Activated T-helper 1 cell treated with anti-CD3 and anti-CD28 coated beads, Interleukin-2, amount 50 U/mL, for 16 hours (primary cell): ENCODE measurements at places on chromosomes 1 and 21.
A peak's percentile ranks its signal among the peaks of the same experiment; 100 is the strongest.

GRCh38 chr1:8763888-8764287 lies 53.6 kb downstream of the RERE start:
- DNase-seq: no peak

- DNase-seq: no peak
Observed at GRCh38 chr1:9719978-9720722, 68.6 kb downstream of the PIK3CD start.

DNA sequence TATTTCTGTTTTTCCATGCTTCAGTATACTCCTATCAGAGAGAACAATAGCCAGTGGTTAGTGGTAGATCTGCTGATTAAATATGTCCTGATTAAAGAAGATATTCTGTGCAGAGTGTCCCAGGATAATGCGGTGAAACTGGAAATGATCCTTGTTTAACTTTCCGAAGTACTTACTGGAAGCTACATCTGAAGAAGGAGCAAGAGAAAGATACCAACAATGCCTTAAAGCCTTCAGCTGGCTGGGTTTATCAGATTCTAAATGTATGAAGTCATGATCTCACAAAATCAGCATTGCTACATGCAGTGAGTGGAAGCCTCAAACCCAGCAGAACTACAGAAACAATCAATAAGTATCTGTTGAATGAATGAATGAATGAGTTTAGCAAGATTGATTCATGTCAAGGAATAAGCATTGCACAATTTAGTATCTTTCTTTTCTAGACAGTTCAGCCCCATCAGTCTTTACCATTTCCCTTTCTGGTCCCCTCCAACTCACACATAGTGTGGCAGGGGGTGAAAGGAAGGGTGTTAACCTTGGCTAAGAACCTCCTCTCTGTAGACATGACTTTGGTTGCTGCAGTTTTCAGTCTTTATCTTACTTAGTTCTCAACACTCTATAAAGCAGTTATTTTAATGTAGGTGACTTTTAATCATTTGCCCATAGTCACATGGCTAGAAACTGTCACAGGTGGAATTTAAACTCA lies 24.7 kb upstream of the DNASE2B start:
- DNase-seq: no peak

DNA sequence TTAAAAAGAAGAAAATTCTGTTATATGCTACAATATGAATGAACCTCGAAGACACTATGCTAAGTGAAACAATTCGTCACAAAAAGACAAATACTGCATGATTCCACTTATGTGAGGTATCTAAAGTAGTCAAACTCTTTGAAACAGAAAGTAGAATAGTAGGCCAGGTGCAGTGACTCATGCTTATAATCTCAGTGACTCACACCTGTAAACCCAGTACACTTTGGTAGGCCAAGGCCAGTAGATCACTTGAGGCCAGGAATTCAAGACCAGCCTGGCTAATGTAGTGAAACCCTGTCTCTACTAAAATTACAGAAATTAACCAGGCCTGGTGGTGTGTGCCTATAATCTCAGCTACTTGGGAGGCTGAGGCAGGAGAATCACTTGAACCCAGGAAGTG lies 25.7 kb downstream of the EPHA10 start:
- no peak for DNase-seq

DNA sequence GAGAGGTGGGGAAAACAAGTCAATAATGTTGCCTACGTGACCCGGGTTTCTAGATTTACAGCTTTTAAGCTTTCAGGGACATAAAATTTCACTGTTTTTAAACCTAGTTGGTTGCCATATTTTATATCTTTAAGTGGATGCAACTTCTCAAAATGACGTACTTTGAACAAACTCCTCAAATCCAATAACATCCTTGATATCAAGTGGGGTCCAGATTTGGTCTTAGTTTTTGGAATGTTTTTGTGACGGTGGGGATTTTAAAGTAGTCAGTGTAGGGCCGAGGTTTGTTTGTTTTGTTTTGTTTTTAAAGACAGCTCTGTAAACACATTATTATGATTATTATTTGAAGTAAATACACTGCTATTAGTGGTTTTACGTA lies 453 bp downstream of the CDKN2C start:
- DNase-seq: no peak

- DNase-seq: no peak
Observed at GRCh38 chr1:224700918-224701531, 84.9 kb downstream of the CNIH3 start.

GRCh38 chr1:236083650-236084385 lies 18.9 kb upstream of the NID1 start:
- no peak for DNase-seq

DNA sequence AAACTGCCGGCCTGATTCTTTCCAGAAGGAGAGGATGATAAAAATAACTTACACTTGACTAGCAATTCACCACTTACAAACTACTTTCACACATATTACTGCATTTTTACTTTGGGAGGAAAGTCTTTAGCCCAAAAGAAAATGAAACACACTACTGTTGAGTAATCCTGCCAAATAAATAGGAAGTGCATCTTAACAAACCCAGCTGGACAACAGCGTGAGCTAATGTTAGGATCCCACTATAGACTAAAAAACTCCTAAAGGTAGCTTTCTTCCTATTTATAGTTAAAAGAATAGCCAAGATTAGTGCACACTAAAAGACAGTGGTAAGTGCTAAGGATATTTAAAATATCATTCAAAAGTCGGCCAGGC lies 83.8 kb downstream of the HSF2BP start:
- no peak for DNase-seq

DNA sequence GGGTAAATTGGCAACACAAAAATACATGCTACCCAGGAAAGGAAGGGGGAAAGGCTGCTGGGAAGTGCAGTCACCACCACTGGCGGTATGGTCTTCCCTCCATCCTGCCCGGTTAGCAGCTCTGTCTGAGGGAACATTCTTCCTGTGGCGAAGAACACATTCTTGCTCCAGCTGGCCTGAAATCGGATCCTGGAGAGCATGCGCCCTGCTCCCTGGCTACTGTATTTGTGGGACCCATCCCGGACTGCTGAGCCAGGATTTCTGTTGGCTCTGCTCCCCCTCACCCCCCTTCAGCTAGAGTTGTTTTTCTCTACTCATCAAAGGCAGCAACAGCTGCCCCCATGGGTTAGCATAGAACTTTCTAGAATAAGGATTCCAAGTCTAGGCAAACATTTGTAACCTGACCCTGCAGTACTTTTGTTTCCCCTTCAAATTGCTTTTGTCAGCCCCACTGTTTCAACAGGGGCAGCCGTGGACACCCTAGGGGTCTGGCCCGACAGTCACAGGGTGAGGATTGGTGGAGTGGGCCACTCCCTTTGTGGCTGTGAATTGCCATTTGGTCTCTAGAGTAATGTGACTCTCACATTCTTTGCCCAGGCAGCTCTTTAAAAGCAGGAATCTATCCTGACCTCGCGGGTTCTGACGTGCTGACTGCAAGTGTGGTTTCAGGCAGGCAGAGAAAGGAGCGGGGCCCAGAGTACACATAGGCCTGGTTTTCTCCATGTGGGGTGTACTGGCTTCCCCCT lies 157.7 kb downstream of the TOMM20 start:
- no peak for DNase-seq

DNA sequence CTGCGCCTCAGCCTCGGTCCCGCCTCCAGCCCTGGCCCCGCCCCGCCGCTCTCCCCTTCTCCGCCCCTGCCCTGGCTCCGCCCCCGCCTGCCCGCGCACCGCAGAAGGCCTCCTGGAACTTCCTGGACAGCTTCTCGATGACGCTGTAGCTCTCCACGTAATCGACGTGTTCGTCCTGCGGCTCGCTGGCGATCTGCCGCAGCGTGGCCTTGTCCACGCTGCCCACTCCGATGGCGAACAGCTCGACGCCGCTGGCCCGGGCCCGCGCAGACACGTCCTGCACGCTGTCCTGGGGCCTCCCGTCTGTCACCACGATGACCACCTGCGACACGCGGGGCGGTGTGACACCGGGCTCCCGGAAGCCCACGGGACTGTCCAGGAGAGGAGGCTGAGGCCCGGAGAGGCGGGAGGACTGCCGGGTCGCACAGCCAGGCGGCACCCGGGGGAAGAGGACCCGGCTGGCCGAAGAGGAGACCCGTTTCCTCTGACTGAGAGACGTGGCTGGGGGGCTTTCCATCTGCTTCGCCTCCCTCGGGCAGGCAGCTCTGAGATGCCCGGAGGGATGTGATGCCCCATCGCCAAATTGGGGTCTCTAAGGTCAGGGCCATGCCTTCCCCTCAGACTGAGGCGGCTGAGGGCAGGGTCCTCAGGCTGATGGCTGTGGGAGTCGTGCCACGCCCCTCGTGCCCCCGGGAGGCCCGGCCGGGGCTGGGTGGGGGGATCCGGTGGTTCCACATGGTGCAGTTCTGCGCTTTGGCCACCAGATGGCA lies 4.6 kb downstream of the MATN1 start:
- DNase-seq: peak; percentile 79

GRCh38 chr1:11151114-11151513 lies 38.0 kb upstream of the ANGPTL7 start:
- DNase-seq: no peak

GRCh38 chr1:25641931-25642573 lies 25.5 kb downstream of the MAN1C1 start:
- no peak for DNase-seq

DNA sequence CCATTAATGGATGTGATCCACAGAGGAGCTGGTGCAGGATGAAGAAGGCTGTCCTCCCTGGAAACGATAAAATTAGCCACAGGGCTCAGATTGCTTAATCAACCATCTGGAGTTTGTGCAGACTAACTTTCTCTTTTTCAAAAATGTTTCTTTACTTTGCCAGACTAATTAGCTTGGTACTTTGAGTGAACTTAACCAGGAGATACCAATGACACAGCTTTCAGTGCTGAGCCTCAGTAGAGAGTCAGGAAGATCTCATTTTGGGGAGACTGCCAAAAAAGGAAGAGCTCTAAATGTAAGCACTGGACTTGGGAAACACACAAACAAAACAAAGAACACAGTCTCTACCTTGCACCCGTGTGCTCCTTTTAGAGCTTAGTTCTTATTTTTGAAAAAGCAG lies 248.1 kb upstream of the DEPDC1 start:
- DNase-seq: no peak

GRCh38 chr1:203569490-203570318 lies 56.9 kb upstream of the ATP2B4 start:
- DNase-seq: no peak

DNA sequence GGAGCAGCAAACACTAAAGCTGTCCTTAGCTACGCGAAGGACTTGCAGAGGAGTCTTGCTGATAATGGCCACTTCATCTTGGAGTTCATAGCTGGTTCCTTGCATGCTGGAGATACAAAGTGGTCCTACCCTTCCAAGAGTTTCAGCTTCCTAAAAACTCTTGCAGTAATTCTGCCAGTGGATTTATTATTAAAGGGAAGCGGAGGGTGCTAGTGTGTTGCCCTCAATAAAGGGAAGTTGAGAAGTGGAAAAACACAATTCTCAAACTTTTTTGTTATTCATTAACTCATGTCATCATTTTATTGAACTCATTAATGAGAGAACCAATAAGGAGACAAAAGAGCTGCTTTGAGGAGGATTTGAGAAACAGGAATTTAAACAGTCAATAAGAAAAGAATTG lies 6.5 kb upstream of the HAPLN2 start:
- DNase-seq: no peak
